Spleen (tissue), 13 donors: ENCODE measurements at places on chromosomes 3 and 15. TPM values are rescaled to one million over a fixed set of nuclear protein-coding genes. Genes with fewer than 3 reads are reported as not detected.

GRCh38 chr15:50418041-50418583 is 6.1 kb upstream of the USP8 start:
- no peak for DNase-seq

DNA sequence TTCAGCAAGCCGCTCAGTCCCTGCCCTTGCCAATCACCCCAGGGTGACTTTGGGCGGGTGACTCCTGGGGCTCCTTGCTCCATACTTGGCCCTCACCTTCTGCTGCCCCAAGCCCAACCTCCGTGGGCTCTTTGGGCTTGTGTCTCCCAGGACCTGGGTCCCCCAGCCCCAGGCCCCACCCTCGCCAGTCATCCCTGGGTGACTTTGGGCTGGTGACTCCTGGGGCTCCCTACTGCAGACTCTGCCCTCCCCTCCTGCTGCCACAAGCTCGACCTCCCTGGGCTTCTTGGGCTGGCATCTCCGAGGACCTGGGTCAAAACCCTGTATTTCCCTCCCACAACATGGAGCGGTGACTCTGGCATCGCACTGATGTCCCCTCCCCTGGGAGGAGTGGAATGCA is 151.5 kb downstream of the GOLGA6L4 start:
- peak; percentile 45 for DNase-seq

DNA sequence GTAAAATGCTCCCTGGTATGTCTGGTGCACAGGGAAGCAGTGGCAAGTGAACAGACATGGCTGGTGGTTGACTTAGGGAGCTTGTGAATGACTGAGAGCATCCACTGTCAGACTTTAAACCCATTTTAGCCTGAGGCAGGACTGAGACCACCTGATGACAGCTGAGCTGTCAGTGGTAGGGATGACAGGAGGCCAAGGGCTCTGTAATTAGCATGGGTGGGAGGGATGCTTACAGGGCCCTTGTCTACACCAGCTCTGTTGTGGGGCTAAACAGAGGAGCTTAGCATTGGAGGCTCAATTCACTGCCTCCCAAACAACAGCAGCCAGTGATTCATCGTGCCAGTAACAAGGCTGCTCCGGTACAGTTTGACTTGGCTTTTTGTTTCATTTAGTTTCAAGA is 169.4 kb downstream of the CHST2 start:
- no peak for DNase-seq

GRCh38 chr15:82870727-82871320 is 61.4 kb downstream of the WHAMM start:
- no peak for DNase-seq

GRCh38 chr3:151282921-151283320 is 4.6 kb upstream of the P2RY14 start:
- DNase-seq: no peak

DNA sequence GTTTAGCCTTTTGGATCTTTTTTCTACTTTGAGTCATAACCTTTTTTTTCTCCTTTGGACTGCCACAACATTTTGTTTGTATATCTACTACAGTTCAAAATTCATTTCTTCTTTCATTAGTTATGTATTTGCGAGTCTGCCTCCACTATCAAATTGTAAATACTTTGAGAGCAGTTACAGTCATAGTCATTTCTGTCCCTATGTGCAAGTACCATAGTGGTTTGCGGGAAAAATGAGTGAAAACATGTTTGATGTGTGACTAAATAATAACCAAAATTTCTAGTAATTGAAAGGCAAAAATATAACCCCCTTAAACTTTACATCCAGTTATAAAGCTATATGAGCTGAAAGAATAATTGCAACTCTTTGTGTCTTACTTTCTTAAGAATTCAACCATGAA is 45.8 kb upstream of the CCDC50 start:
- no peak for DNase-seq

Gene RASL12
- 9.2 TPM for total RNA-seq

Gene AMT
- total RNA-seq: 4.2 TPM

Gene ZBTB38
- total RNA-seq: 53.4 TPM

Gene STRC
- total RNA-seq: 0.37 TPM

Gene TRIM42
- not detected for total RNA-seq

DNA sequence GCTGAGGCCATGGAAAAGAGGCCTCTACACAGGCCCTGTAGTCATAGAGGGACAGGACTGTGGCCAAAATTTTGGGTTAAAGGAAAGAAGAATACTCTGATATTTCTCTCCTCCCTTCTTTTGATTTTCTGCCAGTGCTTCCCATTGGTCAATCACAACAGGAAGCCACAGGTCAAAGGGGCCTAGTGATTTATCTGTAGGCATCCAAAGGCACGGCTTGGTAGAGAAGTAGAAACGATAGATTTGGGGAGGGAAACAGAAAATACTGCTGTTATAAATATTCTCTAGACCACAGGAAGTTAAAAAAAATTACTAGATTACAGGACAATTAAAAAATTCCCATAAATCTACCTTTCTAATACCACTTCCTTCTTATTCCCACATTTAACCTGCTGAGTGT is 1.7 kb upstream of the CCDC50 start:
- no peak for DNase-seq

- DNase-seq: no peak
These were observed 40.6 kb downstream of the ADIPOQ start for GRCh38 chr3:186882881-186883685.

DNA sequence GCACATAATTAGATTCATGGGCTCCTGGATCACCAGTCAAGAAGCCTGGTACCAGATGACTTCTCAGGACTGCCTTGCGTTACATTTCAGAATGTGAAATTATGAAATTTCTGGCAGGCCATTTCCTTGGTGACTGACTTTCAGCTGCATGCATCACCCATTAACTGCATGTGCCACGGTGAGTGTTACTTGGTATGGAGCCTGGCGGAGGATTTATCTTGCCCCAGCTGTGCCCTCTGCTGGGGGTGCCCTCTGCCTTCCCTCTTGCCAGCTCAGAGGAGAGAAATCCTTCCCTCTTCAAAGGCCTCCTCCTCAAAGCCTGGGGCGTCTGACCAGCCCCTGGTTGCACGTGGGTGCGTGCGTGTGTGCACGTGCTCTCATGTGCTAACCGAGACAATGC is 57.7 kb upstream of the CTSH start:
- no peak for DNase-seq

Gene SSR3
- 94.0 TPM for total RNA-seq

GRCh38 chr15:40908095-40908494 is 13.8 kb downstream of the VPS18 start:
- peak; percentile 71 for DNase-seq

Gene ST3GAL6
- total RNA-seq: 13.0 TPM

DNA sequence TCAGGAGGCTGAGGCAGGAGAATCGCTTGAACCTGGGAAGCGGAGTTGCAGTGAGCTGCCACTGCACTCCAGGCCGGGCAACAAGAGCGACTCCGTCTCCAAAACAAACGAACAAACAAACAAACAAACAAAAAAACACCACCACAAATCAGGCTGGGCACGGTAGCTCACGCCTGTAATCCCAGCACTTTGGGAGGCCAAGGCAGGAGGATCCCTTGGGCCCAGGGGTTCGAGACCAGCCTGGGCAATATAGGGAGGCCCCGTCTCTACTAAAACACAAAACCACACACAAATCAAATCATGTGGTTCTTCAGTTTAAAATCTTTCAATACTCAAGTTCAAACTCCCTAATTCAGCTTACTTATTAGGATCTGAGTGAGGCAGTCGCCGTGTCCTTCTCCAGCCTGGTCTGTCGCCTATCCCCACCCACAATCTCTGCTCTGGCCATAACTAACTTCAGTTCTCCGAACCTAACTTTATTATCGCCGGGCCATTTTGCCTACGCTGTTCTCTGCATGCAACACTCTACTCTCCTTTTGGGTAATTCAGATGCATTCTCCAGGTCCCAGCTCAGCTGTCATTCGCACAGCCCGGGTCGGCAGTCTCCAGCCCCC is 660 bp upstream of the RTF1 start:
- DNase-seq: no peak

- DNase-seq: no peak
These were observed 195.5 kb downstream of the LPP start for GRCh38 chr3:188349351-188349901.

- no peak for DNase-seq
These were observed 7.7 kb upstream of the ONECUT1 start for GRCh38 chr15:52797625-52798501.

DNA sequence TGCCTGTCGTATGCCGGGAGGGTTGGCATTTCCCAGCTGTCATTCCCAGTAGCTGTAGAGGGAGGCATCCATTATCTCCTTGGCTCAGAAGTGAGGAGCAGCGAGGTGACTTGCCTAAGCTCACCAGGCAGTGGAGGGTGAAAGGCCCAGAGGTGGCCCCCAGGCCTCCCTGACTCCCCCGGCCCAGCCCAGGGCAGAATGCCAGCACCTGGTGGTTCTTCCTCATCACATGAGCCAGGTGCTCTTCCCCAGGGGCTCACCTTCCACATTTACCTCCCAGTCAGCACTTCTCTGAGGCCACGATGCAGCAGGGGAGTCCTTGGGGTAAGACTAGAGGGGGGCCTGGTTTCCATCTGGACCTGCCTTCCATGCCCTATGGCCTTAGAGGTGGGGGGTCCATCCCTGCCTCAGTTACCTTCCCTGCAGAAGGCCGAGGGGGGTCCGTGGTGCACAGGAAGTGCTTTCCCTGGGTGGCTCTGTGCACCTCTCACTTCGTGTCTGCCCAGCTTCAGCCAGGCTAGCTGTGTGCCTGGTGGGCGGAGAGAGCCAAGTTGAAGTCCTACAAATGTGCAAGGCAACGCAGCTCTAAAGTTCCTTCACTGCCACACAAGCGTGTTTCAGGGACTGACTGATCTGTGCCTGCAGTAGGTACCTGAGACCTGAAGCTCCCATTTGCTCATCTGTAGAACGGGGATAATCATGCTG is 70.3 kb upstream of the PLXNA1 start:
- peak; percentile 76 for DNase-seq
